Posterior vena cava (tissue), 2 donors: ENCODE measurements at places on chromosomes 3 and 15. TPM values are rescaled to one million over a fixed set of nuclear protein-coding genes. Genes with fewer than 3 reads are reported as not detected.

Gene ADCY5
- total RNA-seq = 42.6 TPM

Gene COL6A5
- total RNA-seq = not detected

DNA sequence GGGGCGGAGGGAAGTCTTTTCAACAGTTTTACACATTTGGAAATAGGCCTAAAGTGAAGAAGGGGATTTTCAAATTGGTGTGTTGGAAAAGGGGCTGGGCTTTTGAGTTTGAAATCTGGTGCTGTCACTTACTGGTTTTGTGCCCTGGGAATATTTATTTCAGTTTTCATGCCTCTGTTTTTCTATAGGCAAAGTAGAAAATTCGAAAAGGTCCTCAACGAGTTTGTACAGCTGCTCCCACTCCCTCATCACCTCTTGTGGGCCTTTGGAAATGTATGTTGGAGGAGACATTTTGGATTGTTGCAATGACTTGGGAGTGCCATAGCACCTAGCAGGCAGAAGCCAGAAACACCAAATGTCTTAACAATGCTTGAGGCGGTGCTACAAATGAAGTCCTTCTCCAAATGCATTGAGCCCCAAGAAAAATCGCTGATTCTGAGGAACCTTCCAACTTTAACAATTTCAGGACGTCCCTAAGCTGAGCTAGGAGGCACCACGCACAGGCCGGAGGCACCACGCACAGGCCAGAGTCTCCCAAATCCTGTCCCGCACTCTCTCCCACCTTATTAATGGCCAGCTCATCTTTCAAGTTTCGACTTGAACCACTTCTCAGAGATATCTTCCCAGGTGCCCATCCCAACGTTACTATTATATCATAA, 639 bp upstream of the POLR2M start:
- DNase-seq = no peak

- no peak for DNase-seq
These were observed 24.0 kb upstream of the TRH start for GRCh38 chr3:129950318-129951046.

- no peak for DNase-seq
These were observed 69.8 kb upstream of the SLC4A7 start for GRCh38 chr3:27553886-27554540.
